ENCODE measurements at places on chromosomes 2 and 18.

GRCh38 chr2:224145751-224146355 is 106.8 kb upstream of the SERPINE2 start:
- DNase-seq: no peak

- DNase-seq: no peak
Observed at GRCh38 chr18:58958628-58959027, 94.0 kb downstream of the ZNF532 start.

- DNase-seq: no peak
Observed at GRCh38 chr2:146130290-146130689, 1610.4 kb upstream of the ZEB2 start.

DNA sequence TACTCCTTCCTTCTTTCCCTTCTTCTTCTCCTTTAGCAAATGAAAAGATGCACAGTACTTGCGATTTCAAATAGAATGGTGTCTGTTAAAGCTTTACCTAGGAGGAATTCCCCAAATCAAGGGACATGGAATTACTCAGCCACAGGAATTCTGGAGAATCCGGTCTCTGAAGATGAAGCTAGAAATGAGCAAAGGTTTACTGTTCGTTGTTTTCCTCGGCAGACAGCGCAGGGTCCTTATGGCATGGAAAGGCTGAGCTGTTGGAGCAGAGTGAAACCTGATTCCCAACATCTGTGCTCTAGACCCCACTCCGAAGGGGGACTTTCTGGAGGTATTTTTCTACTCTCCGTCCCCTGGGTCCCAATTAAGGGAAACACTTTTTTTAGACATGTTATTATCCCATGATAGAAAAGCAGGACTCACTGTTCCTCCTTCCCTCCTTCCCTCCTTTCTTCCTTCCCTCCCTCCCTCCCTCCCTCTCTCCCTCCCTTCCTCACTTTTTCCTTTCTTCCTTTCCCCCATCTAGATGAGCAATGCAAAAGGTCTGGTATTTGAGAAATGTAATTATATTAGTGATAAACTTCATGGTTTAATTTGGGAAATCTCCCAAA is 47.1 kb downstream of the CDCA7 start:
- DNase-seq: no peak

- DNase-seq: no peak
Observed at GRCh38 chr2:214382229-214382628, 28.6 kb upstream of the VWC2L start.

DNA sequence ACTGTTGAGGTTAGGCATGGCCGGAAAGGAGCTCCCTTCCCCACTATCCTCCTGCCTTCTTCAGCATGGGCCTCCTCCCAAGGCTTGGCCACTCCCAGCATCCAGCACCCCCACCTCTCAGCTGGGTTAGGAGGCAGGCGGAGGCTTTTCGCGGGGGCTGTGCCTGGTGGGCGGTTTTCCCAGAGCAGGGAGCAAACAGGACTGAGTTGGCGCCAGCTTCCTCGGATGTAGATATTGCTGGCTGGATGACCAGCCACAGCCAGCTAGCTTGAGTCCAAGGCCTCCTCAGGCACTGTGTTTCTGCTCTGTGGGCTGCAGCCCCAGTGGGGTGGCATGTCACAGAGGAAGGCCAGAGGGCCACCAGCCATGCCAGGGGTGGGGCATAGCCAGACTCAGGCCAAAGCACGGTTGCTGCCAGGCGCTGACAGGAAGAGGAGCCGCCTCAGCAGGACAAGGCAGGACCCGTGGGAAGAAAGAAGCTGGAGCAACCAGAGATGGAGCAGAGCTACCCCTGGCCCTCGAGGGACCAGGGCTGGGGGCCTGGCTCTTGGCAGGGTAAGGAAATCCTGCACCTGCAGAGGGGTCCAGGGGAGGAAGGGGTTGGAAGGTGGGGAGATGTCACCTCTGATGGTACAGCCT is at the start of gene TCF23:
Gene TCF23, plus strand, starts transcription at position 204 of the 639 bp plus-strand sequence. Its CDS starts 130 bp downstream, at position 334.
- no peak for DNase-seq

All from stimulated activated CD8-positive, alpha-beta memory T cell treated with anti-CD3 and anti-CD28 coated beads, Interleukin-2, amount 100 ng/mL, for 1 hour (primary cell).